ENCODE measurements at places on chromosomes 3 and 15.

DNA sequence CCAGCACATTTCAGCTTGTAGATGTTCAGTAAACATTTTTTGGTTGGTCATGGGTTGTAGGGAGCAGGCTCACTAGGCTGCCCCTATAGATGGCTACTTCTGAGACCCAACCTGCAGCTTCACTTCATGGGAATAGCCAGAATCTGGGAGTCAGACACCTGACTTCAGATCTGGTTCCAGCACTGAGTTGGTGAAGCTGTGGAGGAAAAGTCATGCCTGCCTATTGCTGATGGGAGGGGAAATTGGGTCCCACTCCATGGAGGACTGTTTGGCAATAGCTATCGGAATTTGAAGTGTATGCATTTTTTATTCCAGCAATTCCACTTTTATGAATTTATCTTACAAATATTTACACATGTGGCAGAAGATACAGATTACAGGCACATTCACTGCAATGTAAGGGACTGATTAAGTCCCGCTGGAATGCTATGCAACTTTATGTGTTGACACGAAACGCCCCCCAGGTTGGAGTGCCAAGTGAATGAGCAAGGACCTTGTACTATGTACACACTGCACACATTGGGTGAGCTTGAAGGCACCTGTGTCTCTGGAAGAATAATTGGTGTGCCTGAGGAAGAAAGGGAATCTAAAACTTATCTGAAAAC lies 7.8 kb upstream of the CCR1 start:
- DNase-seq, result no peak

GRCh38 chr3:86634361-86634760 lies 356.6 kb downstream of the VGLL3 start:
- DNase-seq, result no peak

- DNase-seq, result no peak
Observed at GRCh38 chr15:59741274-59741906, 52.3 kb upstream of the BNIP2 start.

DNA sequence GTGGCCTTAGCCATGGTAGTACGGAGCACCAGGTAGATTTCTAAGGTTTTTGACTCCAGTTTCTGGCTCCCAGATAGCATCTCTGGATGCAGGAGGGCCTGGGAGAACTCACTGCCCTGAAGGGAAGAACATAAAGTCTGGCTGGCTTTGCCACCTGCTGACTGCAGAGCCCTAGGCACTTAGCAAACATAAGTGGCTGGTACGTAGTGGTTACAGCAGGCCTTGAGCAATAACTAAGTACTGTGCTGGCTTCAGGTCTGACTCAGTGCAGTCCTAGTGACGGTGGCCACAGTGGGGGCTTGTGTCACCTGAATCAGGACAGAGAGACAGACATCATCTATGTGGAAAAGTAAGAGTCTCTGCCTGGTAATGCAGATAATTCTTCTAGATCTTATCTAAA lies 871.1 kb downstream of the PDCD6IP start:
- DNase-seq, result no peak

GRCh38 chr15:83436513-83437158 lies 10.5 kb upstream of the SH3GL3 start:
- DNase-seq, result peak; percentile 54

GRCh38 chr3:14512281-14512941 lies 27.7 kb downstream of the GRIP2 start:
- no peak for DNase-seq

GRCh38 chr15:83866692-83867091 lies 212.8 kb downstream of the ADAMTSL3 start:
- DNase-seq, result no peak

GRCh38 chr3:150760431-150761200 lies 2.4 kb downstream of the SIAH2 start:
- DNase-seq, result no peak

GRCh38 chr3:8519156-8519555 lies 17.5 kb downstream of the LMCD1 start:
- peak; percentile 93 for DNase-seq

- DNase-seq, result no peak
Observed at GRCh38 chr3:196968233-196969133, at the start of gene PIGZ. Gene PIGZ (minus strand): TSS chr3:196968833. CDS start chr3:196952031, 16,802 bp downstream.

DNA sequence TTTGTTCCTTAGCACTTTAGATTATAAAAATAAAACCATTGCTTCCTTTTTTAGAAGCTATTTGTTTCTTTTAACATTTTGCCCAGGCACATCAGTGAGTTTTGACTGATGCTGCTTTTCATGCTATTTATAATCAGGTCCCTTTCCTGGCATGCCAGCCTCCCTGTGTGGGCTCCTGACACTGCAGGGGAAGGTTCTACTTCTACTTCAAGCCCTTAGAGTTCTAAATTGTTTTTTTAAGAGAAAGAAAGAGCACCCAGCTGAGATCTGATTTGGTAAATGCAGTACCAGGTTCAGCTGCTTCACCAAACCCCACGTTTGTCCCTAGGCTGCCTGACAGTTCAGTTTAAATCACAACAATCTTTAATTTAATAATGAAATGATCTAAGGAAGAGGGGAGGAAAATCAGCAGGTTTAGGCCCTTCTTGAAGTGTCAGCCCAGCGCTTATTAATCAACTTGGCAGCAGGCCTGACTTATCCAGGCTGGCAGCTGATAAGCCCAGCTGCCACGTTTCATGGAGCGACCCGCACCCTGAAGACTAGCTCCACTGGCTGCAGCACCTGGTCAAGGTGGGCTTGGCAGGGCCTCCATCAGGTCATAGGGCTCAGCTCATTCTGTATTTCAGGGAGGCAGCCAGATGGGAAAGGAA lies 29.0 kb downstream of the HGD start:
- DNase-seq, result no peak

DNA sequence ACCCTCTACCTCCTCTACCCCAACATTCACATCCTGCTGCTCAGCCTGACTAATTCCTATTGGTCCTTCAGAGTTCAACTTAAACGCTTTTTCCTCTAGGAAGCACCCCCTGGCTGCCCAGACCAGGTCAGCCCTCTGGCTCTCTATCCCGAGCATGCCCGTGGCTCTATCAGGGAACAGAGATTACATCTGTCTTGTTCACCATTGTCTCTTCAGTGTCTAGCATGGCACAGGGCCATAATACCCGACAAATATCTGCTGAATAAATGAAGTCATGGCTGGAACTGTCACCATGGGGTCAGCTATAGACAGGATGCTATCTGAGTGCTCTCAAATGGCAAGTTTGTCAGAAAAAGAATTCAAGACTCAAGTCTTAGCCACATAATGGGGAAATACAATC lies 296.9 kb upstream of the CHRNA7 start:
- no peak for DNase-seq

- no peak for DNase-seq
Observed at GRCh38 chr15:52706091-52706490, 26.9 kb upstream of the ATOSA start.

GRCh38 chr15:39140060-39140604 lies 440.7 kb upstream of the THBS1 start:
- peak; percentile 79 for DNase-seq
